ENCODE measurements at places on chromosomes 7 and 10. TPM values are rescaled to one million over a fixed set of nuclear protein-coding genes. Genes with fewer than 3 reads are reported as not detected.
A peak's percentile ranks its signal among the peaks of the same experiment; 100 is the strongest.

The GIMAP5 gene
- 50.2 TPM for total RNA-seq

The SPDYE6 gene
- total RNA-seq = not detected

The SPDYE18 gene
- not detected for total RNA-seq

The AFAP1L2 gene
- total RNA-seq = 0.45 TPM

The GLRX3 gene
- total RNA-seq = 172 TPM

The ASL gene
- 9.6 TPM for total RNA-seq

The OR2A7 gene
- 0.42 TPM for total RNA-seq

The GJD4 gene
- total RNA-seq = not detected

The ARHGEF35 gene
- total RNA-seq = 1.7 TPM

The ZNF467 gene
- total RNA-seq = 0.16 TPM

The LOXL4 gene
- total RNA-seq = not detected

The KBTBD2 gene
- 16.4 TPM for total RNA-seq

GRCh38 chr7:150947241-150947745 lies 30.8 kb downstream of the KCNH2 start:
- no peak for DNase-seq

- no peak for DNase-seq
Measured at GRCh38 chr7:102304668-102305067, 18.0 kb downstream of the SH2B2 start.

- DNase-seq = no peak
Measured at GRCh38 chr7:17651863-17652385, 288.4 kb downstream of the SNX13 start.

DNA sequence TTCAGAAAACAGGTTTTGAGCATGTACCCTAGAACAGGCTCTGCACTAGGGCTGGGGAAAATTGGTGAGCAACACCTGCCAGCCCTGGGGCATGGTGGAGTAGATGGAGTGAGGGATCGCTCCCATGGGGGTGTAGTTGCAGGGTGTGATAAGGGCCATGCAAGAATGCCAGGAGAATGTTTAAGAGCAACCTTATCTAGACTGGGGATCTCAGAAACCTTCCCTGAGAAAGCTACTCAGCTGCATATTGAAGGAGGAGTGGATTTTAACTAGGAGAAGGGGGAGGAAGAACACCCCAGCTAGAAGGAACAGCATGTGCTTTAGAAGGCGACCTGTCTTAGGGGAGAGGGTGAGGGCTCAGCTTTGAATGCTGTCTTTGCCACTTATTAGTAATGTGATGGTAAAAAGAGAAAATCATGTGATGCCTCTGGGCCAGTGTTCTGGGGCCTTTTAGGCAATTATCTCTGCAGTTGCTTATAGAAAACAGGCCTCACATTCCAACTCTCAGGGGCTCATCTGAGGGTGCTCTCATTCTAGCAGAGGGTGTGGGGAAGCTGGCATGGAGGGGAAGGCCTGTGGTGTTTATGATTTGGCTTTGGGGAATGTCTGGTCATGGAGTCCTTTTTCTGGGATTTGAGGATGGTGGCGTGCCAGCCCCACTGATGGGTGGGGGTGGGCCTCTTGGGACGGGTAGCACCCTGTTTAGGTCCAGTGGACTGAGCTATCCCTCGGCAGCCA lies 225.4 kb downstream of the BMPER start:
- DNase-seq = no peak

- peak; percentile 1 for DNase-seq
Measured at GRCh38 chr10:43227911-43228782, 38.7 kb downstream of the RASGEF1A start.

GRCh38 chr10:62666275-62666674 lies 138.2 kb upstream of the ADO start:
- no peak for DNase-seq

GRCh38 chr10:14510346-14510745 lies 179.6 kb upstream of the FRMD4A start:
- no peak for DNase-seq

DNA sequence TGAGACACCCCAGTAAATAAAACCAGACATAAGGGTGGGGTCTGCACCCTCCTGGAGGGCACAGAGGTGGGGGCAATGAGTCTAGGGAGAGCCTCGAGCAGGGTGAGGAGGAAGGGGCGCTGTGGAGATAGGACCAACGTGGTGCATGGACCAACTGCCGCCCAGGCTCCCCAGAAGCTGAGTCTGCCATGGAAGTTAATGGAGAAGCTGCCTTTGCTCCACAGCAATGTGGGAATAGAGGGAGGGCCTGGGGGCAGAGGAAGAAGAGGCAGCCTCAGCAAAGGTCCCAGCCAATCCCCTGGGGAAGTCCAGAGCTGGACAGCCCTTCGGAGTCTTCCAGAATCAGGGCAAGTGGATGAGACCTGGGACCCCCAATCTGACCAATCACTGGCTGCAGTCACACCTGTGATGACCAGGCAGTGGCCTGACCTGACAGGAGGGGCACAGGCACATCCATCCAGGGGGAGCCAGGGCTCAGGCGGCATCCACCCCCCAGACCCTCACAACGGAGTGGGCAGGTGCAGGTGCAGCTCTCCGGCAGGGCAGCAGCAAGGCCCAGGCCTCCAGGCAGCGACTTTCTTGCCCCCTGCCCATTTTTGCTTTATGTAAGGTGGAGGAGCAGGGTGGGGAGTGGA lies 242.2 kb upstream of the PPP2R2D start:
- no peak for DNase-seq

GRCh38 chr7:69122953-69123352 lies 475.3 kb upstream of the AUTS2 start:
- DNase-seq = no peak

GRCh38 chr7:4015996-4016395 lies 666.1 kb upstream of the FOXK1 start:
- DNase-seq = no peak

DNA sequence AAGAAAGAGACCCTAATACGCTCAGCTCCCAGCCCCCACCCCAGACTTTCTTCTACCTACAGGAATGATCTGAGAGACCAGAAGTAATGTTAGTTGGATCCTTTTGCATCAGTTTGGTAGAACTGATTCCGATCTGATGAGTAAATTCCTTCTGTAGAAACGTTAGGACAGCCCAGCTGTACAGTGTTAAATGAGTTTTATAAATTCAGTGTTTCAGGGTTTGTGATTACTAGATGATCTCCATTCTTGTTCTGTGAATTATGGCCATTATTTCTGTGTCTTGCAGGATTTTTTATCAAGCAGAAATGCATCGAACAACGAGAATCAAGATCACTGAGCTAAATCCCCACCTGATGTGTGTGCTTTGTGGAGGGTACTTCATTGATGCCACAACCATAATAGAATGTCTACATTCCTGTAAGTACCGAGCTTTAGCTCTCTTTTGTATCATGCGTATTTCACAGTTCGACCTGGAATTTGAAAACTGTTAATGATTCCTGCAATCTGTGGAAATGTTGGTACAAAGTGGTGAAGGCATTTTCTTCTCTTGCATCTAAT lies 5.3 kb downstream of the BMI1 start:
- no peak for DNase-seq

- no peak for DNase-seq
Measured at GRCh38 chr7:286266-286665, 3.7 kb upstream of the FOXL3 start.

DNA sequence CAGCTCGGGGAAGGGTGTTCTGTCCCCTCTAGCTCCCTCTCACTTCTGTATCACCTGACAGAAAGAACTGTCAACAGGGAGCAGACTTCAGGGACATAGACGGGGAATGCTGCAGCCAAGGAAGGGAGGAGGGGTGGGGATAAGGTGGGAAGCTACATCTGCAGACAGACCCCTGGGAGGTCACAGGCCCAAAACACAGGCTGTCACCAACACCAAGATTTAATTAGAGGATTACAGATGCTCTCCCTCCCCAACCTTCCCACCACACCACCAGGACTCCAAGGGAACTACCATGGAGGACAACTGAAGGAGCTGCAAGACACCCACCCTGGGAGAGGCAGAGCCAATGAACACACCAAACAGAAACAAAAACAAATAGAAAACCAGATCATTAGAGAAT lies 425.2 kb upstream of the VSTM2A start:
- no peak for DNase-seq

GRCh38 chr7:115827305-115828045 lies 203.1 kb downstream of the TFEC start:
- DNase-seq = no peak

DNA sequence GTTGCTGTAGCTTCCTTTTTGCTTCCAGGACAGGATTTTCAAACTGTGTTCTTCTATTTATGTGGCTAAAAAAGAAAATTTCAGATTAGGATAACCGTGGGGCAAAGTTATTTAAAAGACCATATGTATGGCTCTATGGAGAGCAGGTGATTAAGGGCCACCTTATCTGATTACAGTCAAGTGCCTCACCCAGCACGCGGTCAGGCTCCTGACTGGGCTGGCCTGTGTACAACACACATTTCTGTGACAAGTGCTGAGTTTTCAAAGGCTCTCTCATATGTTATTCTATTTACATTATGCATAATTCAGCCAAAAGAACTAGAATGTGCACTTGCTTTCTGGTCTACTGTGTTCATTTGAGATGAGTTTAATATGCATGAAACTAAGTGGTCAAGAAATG lies 547.4 kb downstream of the PHTF2 start:
- no peak for DNase-seq

DNA sequence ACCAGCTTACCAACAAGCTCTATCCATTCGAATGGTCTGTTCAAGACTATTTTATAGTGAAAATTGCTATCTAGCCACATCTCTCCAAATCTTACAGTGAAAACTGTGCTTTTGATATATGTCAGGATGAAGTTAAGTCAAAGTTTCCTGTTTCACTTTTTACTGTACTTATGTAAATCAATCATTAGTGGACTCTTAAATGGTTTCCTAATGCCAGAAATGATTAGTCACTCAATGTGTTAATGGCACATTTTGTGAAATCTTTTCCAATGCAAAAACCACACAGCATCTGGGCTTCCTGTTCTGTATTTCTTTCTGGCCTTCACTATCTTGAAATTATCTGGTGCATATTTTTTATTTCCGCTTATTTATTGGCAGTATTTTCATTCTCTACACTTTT lies 87.3 kb upstream of the STEAP1B start:
- DNase-seq = no peak

DNA sequence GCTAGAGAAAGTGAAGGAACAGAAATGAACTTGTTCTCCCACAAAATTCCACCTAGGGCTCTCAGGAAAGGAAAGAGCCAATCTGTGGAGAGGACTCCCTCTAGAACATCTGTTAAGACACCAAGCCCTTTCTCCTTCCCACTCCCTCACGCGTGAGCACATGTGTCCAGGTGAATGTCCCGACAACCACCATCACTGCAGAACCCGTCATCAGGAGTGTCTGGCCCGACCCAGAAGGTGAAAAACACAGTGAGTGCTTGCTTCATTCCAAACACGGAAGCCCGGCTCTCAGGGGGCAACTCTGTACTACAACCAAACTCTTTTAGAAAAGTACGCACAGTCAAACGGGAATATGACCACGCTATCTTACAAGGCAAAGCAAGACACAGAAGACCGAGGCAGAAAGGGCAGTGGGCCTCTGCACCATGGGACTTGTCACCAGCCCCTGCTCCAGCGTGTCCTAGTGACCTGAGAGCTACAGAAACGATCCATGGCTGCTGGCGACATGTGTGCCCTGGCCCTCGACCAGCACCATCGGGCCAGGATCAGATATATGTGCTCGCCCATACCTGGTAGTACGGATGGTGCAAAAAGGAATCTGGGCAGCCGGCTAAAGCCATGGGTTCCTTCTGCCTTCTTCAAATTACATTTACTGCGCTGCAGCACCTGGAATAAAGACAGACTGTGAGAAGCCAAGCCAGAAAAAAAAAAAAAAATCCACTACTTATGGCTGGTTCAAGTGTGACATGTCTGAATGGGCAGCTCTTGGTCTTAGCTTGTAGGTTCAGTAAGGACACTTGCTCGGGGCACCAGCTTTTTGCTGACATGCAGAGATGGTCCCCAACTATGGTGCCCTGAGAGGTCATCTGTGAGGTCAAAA lies 50.8 kb downstream of the GRB10 start:
- DNase-seq = no peak

GRCh38 chr10:90148116-90148855 lies 446.9 kb downstream of the KIF20B start:
- no peak for DNase-seq

DNA sequence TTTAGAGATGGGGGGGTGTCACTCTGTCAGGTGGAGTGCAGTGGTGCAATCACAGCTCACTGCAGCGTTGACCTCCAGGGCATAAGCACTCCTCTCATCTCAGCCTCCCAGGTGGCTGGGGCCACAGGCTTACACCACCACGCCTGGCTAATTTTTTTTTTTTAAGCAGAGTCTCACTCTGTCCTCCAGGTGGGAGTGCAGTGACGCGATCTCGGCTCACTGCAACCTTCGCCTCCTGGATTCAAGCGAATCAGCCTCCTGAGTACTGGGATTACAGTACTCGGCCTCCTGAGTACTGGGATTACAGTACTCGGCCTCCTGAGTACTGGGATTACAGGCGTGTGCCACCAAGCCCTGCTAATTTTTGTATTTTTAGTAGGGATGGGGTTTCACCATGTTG lies 23.6 kb upstream of the PPIA start:
- no peak for DNase-seq

GRCh38 chr7:120402079-120402767 lies 129.2 kb downstream of the KCND2 start:
- DNase-seq = no peak

GRCh38 chr7:74615933-74616780 lies 41.4 kb upstream of the GTF2I start:
- DNase-seq = no peak

- no peak for DNase-seq
Measured at GRCh38 chr10:36778651-36779050, 346.7 kb upstream of the ANKRD30A start.

DNA sequence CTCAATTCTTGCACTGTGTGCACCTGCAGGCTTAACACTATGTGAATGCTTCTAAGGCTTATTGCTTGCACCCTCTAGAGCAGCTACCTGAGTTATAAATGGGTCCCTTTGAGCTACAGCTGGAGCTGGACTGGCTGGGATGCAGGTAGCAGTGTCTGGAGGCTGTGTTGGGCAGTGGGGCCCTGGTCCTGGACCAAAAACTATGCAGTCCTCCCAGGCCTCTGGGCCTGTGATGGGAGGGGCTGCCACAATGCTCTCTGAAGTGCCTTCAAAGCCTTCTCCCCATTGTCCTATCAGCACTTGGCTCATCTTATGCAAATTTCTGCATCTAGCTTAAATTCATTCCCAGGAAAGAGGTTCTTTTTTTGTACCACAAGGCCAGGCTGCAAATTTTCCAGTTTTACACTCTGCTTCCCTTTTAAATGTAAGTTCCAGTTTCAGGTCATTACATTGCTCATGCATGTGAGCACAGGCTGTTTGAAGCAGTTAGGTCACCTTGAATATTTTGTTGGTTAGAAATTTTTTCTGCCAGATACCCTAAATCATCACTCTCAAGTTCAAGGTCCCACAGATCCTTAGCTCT lies 26.0 kb downstream of the KBTBD2 start:
- DNase-seq = no peak

DNA sequence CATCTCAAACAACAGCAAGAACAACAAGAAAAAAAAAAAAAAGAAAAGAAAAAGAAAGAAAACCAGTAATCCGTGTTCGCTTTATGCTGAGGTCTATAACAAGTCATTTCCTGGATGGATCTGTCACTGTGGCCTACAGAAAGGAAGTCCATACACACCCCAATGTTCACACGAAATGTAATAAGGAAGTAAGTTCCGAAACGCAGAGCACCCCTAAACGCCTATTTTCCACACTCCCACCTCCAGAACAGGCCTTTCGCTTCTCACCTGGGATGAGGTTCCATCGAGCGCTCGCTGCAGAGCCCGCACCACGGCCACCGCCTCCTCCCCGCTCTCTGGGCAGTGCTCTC lies 735 bp downstream of the ZNF394 start:
- no peak for DNase-seq

GRCh38 chr10:325282-325681 lies 190.0 kb downstream of the ZMYND11 start:
- DNase-seq = no peak

- peak; percentile 76 for DNase-seq
Measured at GRCh38 chr10:23095404-23095965, at the start of gene MSRB2. MSRB2 (plus strand) TSS chr10:23095579; CDS start chr10:23095609, 30 bp downstream.

GRCh38 chr7:157782041-157782440 lies 445.2 kb downstream of the DNAJB6 start:
- no peak for DNase-seq
